ENCODE measurements at places on chromosomes 5 and 9. TPM values are rescaled to one million over a fixed set of nuclear protein-coding genes. Genes with fewer than 3 reads are reported as not detected.
A peak's percentile ranks its signal among the peaks of the same experiment; 100 is the strongest.

GRCh38 chr5:119302916-119303897 lies 52.6 kb upstream of the TNFAIP8 start:
- DNase-seq: peak; percentile 96
- H3K4me3 ChIP-seq: no peak overlapping the region
- H3K36me3 ChIP-seq: no peaks in the 10 kb centered on the region
- peaks cover 35% of the 10 kb centered on the region for H3K4me1 ChIP-seq

DNA sequence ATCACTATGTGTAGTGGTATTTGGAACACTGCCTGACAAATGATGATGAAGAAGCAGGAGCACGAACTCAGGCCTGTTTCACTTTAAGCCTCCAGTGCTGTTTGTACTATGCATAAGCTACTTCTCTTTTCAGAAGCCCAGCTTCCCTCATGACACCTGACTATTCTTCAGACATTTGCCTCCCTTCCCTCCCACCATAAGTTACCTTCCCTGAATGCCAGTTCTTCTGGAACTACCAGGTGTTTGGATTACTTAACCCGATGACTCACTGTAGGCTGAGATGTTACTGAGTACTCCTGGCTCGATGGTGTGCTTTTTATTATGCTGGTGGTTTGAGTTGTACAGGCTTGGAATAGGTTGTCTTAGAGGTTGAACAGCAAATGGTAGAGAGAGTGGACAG lies 180.0 kb downstream of the SPATA31D1 start:
- no peak overlapping the region for H3K4me3 ChIP-seq
- no peak for DNase-seq
- H3K36me3 ChIP-seq: no peaks in the 10 kb centered on the region
- no peaks in the 10 kb centered on the region for H3K27me3 ChIP-seq
- H3K27ac ChIP-seq: no peak overlapping the region

DNA sequence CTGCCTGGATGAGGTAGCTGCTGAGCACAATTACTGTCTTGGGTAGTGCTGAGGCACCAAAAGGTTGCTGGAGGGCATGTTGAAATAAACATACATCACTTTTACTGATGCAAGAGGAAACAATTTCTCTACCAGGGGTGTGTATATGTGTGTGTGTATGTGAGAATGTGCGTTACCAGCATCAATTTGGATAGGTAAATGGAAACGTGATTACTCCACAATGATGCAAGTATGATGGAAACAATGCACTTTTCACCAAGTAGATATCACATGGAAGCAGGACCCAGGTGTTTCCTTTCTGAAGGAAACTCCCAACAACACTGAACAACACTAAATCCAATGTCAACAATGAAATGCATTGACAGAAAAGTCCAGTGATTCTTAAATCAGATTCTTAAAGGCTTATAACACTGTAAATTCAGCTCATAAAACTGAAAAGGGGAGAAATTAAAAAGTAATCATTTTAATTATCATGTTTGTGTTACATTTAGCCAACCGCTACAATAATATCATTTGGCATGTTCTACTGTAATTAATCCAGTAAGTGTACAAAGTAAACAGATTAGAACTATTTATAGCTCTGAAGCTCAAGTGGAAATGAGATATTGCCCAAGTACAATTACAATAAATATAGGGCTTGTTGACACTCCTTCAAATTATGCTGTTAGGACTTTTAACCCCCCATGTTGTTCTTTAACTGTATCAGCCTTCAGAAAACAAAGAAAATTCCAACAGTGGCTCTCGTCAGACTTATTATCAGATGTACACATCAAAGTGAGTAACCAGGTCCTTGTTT lies 25.3 kb downstream of the YIPF5 start:
- DNase-seq: no peak
- H3K27me3 ChIP-seq: no peaks in the 10 kb centered on the region
- no peak overlapping the region for H3K27ac ChIP-seq
- no peaks in the 10 kb centered on the region for H3K36me3 ChIP-seq
- peaks cover 6% of the 10 kb centered on the region for H3K4me1 ChIP-seq
- no peak overlapping the region for H3K4me3 ChIP-seq

GRCh38 chr5:66739951-66740350 lies 143.8 kb downstream of the MAST4 start:
- no peak for DNase-seq
- H3K4me1 ChIP-seq: no peaks in the 10 kb centered on the region
- no peaks in the 10 kb centered on the region for H3K36me3 ChIP-seq
- no peak overlapping the region for H3K27ac ChIP-seq
- H3K4me3 ChIP-seq: no peak overlapping the region

- H3K36me3 ChIP-seq: no peaks in the 10 kb centered on the region
- no peak overlapping the region for H3K4me3 ChIP-seq
- H3K27ac ChIP-seq: no peak overlapping the region
- H3K27me3 ChIP-seq: no peaks in the 10 kb centered on the region
- DNase-seq: no peak
Measured at GRCh38 chr5:64595031-64595855, 89.4 kb downstream of the RGS7BP start.

GRCh38 chr5:17067657-17068392 lies 131.7 kb upstream of the MYO10 start:
- H3K4me3 ChIP-seq: no peak overlapping the region
- no peaks in the 10 kb centered on the region for H3K36me3 ChIP-seq
- no peaks in the 10 kb centered on the region for H3K27me3 ChIP-seq
- peaks cover 14% of the 10 kb centered on the region for H3K4me1 ChIP-seq
- H3K27ac ChIP-seq: no peak overlapping the region

DNA sequence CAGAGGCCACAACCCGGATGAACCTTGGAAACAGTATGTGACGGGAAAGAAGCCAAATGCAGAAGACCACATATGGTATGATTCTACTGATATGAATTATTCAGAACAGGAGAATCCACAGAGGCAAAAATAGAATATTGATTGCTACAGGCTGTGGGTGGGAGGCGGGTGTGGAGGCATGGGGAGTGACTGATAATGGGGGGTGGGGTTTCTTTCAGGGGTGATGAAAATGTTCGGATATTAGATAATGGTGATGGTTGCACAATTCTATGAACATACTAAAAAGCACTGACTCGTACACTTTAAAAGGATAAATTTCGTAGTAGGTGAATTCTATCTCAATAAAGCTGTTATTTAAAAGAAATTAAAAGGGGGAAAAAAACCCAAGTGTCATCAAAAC lies 10.7 kb downstream of the IL4 start:
- H3K27me3 ChIP-seq: no peaks in the 10 kb centered on the region
- no peak overlapping the region for H3K27ac ChIP-seq
- peaks cover 10% of the 10 kb centered on the region for H3K4me1 ChIP-seq
- no peaks in the 10 kb centered on the region for H3K36me3 ChIP-seq
- DNase-seq: no peak

GRCh38 chr5:88819301-88819999 lies 63.5 kb downstream of the MEF2C start:
- H3K4me1 ChIP-seq: peaks cover 1% of the 10 kb centered on the region
- DNase-seq: no peak
- H3K27me3 ChIP-seq: no peaks in the 10 kb centered on the region
- H3K36me3 ChIP-seq: no peaks in the 10 kb centered on the region

GRCh38 chr5:155978850-155979249 lies 348.1 kb upstream of the SGCD start:
- no peak for DNase-seq
- H3K4me3 ChIP-seq: no peak overlapping the region
- no peaks in the 10 kb centered on the region for H3K4me1 ChIP-seq

DNA sequence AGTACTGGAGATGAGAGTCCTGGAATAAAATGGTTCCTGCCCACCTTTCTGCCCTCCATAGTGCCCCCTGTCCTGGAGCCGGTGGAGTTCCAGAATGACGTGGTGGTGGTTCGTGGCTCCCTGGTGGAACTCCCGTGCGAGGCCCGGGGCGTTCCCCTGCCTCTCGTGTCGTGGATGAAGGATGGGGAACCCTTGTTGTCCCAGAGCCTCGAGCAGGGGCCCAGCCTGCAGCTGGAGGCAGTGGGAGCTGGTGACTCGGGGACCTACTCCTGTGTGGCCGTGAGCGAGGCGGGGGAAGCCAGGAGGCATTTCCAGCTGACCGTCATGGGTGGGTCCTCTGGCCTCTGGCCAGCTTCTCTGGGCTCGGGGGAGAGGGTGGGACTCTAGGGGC lies 51.1 kb upstream of the ASS1 start:
- H3K36me3 ChIP-seq: no peaks in the 10 kb centered on the region
- peaks cover 25% of the 10 kb centered on the region for H3K4me1 ChIP-seq
- H3K4me3 ChIP-seq: peak overlapping the region; percentile 4
- H3K27me3 ChIP-seq: no peaks in the 10 kb centered on the region
- H3K27ac ChIP-seq: peak overlapping the region; percentile 96

DNA sequence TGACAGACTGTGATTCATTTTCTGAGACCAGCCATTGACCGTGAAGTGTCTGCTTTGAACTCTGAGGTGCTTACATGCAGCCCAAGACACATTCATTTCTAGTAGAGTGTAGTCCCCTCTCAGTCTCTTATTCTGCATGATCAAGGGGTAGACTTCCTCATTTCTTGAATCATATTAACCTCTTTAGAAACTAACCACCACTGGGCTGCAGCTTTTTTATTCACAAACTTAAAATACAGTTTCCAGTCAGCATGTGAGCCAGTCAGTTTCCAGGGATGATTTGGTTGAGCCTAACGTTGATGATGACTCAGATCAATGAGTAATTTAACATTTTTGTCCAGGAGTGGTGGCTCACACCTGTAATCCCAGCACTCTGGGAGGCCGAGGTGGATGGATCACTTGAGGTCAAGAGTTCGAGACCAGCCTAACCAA lies 59.2 kb downstream of the OTULIN start:
- no peak overlapping the region for H3K27ac ChIP-seq
- peaks cover 30% of the 10 kb centered on the region for H3K4me1 ChIP-seq
- H3K36me3 ChIP-seq: no peaks in the 10 kb centered on the region
- no peak overlapping the region for H3K4me3 ChIP-seq
- DNase-seq: no peak

GRCh38 chr9:32918628-32919027 lies 82.8 kb downstream of the APTX start:
- DNase-seq: no peak
- H3K4me1 ChIP-seq: no peaks in the 10 kb centered on the region
- H3K27ac ChIP-seq: no peak overlapping the region
- H3K36me3 ChIP-seq: no peaks in the 10 kb centered on the region
- no peak overlapping the region for H3K4me3 ChIP-seq
- H3K27me3 ChIP-seq: no peaks in the 10 kb centered on the region

- no peaks in the 10 kb centered on the region for H3K36me3 ChIP-seq
- H3K27me3 ChIP-seq: no peaks in the 10 kb centered on the region
- DNase-seq: no peak
- no peak overlapping the region for H3K4me3 ChIP-seq
- H3K4me1 ChIP-seq: no peaks in the 10 kb centered on the region
- H3K27ac ChIP-seq: no peak overlapping the region
Measured at GRCh38 chr5:170444181-170444580, 55.0 kb upstream of the KCNMB1 start.

GRCh38 chr9:121738968-121739367 lies 87.5 kb downstream of the DAB2IP start:
- no peaks in the 10 kb centered on the region for H3K36me3 ChIP-seq
- H3K4me1 ChIP-seq: peaks cover 9% of the 10 kb centered on the region
- no peak for DNase-seq

PPIC gene
- 133 TPM for total RNA-seq

CARTPT gene
- total RNA-seq: not detected

TSSK1B gene
- 0.13 TPM for total RNA-seq

GRXCR2 gene
- total RNA-seq: not detected

Data from SJSA1 (cell line).